ENCODE measurements at places on chromosomes 2 and 18.

DNA sequence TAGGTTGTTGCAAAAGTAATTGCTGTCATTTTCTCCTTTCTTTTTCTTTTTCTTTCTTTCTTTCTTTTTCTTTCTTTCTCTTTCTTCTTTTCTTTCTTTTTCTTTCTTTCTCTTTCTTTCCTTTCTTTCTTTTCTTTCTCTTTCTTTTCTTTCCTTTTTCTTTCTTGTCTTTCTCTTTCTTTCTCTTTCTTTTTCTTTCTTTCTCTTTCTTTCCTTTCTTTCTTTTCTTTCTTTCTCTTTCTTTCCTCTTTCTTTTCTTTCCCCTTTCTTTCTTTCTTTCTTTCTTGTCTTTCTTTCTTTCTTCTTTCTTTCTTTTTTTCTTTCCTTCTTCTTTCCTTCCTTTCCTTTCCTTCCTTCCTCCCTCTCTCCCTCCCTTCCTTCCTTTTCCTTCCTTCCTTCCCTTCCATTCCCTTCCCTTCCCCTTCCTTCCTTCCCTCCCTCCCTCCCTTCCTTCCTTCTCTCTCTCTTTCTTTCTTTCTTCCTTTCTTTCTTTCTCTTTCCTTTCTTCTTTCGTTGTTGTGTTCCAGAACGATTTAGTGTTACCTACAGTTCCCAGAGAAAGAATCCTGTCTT, 178.9 kb downstream of the RPIA start:
- DNase-seq: no peak

- no peak for DNase-seq
Measured at GRCh38 chr2:23595601-23596251, 210.7 kb downstream of the KLHL29 start.

GRCh38 chr2:74441170-74441689, 507 bp downstream of the RTKN start:
- DNase-seq: no peak

- no peak for DNase-seq
Measured at GRCh38 chr18:48831113-48831759, 119.5 kb downstream of the SMAD7 start.

DNA sequence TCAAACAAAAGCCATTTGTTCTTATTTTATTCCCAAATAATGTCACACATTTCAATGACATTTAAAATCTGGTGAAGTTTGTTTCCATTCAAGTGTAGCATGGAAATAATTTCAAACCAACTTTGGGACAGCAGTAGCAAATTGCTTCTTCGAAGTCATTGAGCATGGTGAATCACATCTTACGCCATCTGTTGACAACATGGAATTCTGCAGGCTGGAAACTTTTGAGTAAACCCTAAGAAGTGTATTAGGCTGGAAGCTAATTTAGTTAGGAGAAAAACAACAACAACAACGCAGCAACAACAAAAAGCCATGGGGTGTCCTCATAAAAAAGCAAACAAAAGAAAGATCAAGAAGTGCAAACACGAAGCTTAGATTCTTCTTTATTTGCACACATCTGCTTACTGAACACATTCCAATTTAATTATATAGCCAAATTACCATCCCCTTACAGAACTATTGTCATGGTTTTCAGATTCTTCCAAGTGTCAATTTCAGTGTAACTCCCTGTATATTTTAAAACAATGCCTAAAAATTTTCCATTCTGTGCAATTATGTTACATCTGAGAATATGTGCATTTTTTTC, 659.0 kb upstream of the CDH7 start:
- DNase-seq: no peak

Data from activated T-cell treated with anti-CD3 and anti-CD28 coated beads for 48 hours (primary cell).